Stimulated activated CD4-positive, alpha-beta T cell treated with anti-CD3 and anti-CD28 coated beads, Interleukin-4, amount 100 ng/mL, for 1 hour (primary cell): ENCODE measurements at places on chromosomes 3 and 15.

DNA sequence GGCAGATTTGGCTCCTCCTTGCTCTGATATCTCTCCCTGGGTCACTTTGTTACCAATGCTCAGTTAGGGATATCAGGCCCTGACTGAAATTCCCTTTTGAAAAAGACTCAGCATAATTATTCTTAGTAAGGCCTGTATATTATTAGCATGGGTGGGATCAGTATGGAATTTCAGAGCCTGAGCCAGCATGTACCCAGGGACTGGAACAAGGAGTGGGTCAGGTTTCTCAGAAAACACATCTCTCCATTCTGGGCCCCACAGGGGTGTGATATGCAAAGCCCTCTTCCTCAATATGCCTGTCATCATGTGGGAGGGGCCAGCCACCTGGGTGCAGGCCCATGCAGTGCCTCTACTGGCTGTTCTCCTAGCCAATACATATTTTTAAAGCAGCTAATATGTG is 423.2 kb downstream of the EPHB1 start:
- no peak for DNase-seq

GRCh38 chr3:167728632-167729323 is 5.9 kb downstream of the PDCD10 start:
- DNase-seq, result no peak

DNA sequence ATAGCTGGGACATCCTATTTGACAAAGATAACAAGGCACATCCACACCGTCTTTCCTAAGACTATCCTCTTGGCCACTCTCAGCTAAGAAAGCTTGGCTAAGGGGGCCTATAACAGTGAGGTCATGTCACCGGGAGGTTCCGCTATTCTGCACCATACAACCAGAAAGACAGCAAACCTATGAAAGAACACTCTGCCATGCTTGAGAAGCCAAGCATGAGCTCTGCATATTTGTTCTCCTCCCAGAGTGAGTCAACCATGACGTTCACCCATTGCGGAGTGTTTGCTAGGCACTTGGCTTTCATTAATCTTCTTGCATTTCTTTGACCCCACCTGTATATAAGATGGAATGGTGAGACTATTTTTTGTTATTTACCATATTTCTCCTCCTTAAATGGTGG is 141.2 kb downstream of the GMNC start:
- DNase-seq, result no peak

DNA sequence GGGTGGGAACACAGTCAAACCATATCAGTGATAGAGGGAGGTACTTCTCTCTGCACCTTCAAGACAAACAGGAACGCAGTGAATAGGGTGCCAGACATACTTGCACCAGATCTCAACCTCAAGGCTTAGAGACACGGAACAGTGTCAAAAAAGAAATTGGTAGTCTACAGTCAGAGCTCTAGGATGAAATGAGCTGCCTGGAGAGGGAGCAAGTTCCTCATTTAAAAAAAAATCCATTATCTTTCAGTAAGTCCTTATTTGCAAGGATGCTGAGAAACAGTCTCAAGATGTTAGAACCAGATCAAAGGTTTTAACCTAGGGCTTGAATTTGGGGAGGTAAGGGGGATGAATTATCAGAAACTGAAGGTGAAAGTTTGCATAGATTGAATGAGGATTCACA is 20.2 kb upstream of the LMCD1 start:
- DNase-seq, result no peak

DNA sequence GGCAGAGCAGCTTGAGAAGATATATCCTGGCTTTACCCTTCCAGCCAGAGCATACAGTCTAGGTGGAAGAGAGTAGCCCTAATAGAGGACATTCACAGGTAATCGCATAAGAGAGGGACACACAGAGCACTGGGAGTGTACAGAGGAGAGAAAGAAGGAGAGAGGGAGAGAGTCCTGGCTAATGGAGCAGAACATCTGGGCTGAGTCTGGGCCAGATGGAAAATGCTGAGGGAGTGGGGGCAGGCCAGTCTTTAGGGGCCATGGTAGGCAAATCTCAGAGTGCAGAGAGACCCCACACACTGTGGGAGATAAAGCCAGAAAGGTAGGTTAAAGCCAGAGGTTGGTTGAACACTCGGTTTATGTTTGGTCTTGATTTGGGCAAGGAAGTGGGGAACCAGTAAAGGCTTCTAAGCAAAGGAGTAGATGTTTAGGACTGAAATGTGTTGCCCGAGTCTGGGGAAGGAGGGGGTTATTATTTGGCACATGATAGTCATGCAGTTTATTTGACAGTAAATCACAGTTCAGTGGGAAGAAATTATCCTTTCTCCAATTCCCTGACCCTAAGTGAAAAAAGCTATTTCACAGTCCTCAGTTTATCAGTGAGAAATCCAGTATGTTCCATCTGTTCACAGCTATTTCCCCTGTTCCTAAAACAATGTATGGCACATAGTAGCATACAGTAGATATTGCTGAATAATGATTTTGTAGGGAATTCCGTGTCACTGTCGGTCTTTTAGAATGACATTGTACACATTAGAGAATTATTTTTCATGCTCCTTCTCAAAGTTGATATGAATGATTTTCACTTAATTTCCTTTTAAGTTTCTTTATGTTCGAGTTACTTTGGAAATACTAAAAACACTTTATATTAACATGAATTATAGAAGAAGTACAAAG is 45.7 kb downstream of the PDHB start:
- no peak for DNase-seq

DNA sequence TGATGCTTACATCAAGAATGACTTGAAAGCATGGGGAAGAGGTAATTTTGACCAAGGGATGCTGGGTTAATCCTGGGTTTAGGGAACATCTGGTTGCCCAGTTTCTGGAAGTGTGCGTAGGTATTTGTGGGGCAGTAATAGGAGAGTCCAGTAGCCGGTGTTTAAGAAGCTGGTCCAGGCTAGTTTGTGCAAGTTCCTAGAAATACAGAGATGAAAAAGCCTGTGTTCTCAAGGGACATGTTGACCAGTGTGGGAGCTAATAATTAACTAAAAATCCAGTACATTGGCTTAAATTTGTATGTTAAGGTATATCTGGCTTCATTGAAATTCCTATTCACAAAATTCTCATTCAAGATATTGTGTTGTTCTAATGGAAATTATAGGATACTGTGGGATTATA is 51.2 kb downstream of the UBE2E2 start:
- no peak for DNase-seq

DNA sequence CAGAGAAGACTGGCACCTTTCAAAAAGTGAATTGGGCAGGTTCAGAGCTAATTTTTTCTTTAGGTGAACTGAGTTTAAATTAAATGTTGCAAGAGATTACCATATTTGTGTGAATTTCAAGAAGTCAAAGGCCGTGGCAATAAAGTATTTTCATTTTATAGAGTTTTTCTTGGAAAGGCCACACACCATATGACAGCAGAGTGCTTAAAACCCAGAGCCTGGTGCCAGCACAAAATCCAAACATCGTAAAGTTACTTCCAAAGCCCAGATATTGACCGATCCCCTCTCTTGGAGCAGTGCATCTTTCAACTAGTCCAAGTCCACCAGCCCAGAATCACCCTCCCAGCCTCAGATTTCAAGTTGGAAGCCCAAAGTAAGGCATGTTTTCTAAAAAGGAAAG is 164.5 kb downstream of the VGLL4 start:
- DNase-seq, result no peak

GRCh38 chr15:61989667-61990066 is 70.6 kb downstream of the VPS13C start:
- no peak for DNase-seq

GRCh38 chr3:54476891-54477290 is 354.5 kb downstream of the CACNA2D3 start:
- DNase-seq, result no peak
